ENCODE measurements at places on chromosomes 6 and 20. TPM values are rescaled to one million over a fixed set of nuclear protein-coding genes. Genes with fewer than 3 reads are reported as not detected.

BTN1A1 gene
- total RNA-seq: not detected

TAF8 gene
- total RNA-seq: 19.7 TPM

NMBR gene
- total RNA-seq: 0.16 TPM

HELZ2 gene
- 101 TPM for total RNA-seq

COL11A2 gene
- 0.16 TPM for total RNA-seq
